Epithelial cell of esophagus (primary cell): ENCODE measurements at places on chromosomes 4 and X.

DNA sequence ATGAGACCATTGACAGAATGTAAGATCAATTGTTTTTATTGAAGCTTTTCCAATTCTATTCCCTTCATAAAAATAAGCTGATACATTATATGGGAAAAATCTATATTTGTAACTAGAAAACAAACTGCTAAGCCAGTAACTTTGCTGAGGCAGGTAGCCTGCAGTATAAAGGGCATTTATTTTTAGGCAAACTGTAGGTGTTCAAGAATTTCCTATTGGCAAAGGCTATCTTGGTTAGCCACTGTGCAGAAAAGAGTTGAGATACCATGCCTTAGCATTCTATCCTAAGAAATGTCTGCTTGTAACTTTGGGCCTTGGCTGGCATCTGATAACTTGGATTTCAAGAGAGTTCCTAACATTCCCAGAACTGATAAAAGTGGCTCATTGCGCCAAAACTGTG is 18.5 kb upstream of the PRRG1 start:
- no peak for DNase-seq

DNA sequence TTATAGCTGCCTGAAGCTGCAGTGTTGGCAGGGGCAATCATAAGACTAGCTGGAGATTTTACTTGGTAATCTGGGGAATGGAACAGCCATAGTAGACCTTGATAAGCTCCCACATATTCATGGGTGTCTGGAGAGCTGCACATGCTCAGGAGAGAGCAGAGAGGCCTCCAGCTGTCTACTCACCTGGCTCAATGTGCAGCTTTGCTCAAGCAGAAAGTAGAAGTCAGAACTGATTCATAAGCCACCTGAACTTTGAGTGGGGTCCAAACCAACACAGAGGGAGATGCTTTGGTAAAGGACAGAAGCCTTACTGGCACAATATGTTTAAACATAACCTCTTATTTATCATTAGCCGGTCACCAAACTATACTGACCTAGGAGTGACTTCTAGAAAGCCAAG is 54.4 kb downstream of the KDM6A start:
- DNase-seq, result no peak

DNA sequence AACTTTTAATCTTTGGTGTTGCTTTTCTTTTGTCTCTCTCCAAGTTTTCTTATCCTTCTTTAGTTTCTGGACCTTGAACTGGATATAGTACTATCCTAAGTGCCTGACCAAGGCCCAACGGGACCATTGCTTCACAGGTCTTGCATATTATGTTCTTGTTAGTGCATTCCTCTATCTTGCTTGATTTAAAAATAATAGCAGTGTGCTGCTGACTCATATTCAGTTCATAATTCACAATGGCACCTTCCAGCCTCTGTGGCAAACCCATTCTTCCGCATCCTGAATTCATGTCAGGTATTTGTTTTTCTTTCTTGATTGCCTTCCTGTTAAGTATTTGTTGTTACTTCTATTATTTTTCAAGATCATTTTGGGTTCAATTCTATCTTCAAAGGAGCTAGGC is 197.1 kb upstream of the GIMD1 start:
- peak; percentile 42 for DNase-seq

GRCh38 chr4:93617606-93618005 is 210.9 kb upstream of the ATOH1 start:
- peak; percentile 18 for DNase-seq

DNA sequence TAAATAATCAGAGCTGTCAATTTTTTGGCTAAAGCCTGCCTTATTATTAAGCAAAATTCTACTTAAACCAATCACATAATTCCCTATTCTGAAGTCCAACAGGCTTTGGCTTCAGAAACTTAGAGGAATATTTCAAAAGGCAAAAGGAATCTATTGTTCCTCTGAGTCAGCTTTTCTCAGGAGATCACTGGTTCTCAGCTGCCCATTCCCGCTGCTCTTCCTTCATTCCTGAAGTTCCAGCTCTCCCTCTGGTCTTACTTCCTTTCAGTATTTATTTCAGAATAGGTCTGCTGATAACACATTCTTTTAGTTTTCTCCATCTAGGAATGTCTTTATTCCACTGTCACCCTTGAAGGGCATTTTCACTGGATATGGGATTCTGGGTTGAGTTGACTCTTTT is 133.7 kb downstream of the SOWAHB start:
- peak; percentile 41 for DNase-seq

GRCh38 chr4:120446051-120446567 is 379.5 kb upstream of the MAD2L1 start:
- DNase-seq, result no peak

GRCh38 chrX:112704187-112704586 is 24.4 kb upstream of the LHFPL1 start:
- DNase-seq, result no peak

DNA sequence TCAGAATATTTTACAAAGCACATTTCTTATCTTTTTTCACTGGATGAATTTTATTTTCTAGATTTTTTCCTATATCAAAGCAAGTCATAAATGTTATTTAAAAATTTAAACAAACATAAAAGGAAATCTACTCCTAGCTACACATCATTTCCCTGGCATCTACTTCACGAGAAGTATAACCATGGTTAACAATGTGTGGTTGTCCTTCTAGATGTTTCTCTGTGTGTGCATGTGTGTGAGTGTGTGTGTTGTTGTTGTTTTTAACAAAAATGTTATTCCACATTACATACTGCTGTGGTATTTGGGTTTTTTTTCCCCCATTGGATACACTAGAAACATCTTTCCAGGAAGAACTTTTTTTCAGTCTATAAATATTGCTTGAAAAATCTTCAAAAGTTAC is 103.1 kb downstream of the CHIC2 start:
- no peak for DNase-seq

DNA sequence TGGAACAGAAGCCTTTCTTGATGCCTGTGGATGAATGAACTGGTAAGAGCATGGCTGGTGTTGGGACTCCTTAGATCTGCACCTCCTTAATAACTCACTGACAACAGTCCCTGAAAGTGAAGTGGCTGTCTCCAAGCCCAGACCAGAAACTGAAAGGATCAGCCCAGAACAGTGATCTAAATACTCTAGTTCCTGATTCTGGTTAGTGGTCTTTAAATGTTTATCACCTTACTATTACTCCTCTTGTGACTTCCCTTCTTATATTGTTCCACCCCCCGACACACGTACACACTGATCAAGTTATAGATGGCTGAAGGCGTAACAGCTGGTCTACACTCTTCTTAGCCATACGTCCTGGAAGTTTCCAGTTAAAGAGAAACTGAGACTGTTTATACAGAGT is 33.8 kb upstream of the ARMCX2 start:
- DNase-seq, result no peak

DNA sequence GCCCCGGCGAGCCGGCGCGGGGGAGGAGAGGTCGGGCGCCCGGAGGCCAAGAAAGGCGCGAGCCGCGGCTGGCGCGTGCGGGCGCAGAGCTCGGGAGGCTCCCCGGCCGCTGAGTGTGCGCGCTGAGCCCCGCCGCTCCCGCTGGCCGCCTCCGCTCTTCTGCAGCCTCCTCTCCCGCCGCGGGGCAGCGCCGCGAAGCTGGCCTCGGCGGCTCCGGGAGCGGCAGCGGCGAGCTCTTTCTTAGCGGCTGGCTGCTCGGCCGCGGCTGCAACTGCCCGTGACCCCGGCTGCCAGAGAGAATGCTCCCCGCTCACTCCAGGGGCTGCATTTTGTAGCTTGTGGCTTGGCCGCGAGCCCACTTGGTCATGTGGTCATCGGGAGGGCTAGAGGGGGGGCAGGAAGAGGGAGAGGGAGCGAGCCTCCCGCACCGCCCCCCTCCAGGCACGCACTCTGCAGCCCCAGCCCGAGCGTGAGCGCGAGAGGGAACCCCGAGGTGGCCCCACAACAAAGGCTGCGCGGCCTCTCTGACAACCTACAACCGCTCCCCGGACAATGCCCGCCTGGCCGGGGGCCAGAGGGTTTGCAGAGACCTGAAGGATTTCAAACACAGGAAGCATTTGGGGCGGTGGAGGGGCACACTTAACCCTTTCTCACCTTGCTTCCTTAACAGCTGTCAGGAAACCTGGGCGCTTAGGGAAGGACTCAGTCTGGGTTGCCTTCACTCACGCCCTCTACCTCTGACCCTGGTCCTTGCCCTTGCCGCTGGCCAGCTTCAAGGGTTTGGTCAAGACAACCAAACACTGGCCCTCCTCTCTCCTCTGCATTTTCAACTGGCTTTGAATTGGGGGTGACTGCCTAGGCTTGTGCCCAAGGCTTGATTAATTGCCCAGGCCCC is at the start of gene APLN:
APLN (minus strand) TSS at position 305 of the 895 bp plus-strand sequence. CDS start 326 bp downstream, outside the sequence.
- peak; percentile 48 for DNase-seq

- no peak for DNase-seq
Observed at GRCh38 chr4:184295206-184295605, 77.5 kb upstream of the ENPP6 start.

GRCh38 chr4:140152013-140152703 is 1.8 kb downstream of the MAML3 start:
- peak; percentile 4 for DNase-seq

DNA sequence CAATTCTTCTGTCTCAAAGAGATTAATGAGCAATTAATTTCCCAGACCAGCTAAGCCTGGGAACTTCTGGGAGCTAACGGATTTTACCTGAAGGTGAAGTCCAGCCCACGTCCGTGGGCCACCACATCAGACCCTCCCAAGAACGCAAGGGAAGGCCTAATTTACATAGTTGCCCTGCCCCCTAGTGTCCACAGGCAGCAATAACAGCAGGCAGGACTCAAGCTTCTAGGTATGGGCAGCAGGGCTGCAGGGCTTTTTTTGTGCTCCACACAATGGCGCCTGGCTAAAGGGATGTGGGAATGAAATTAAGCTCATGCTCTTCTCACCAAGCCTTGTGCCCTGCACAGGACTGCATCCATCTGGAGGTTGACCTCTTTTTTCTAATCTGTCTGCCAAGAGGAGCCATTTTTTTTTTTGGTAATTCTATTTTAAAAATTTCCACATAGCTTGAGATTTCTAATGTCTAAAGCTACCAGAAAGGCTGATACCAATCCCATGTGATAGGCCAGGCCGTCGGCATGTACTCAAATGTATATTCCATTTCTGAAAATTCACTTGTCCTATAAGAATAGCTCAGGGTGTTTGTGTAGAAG is 111.9 kb upstream of the TMEM164 start:
- DNase-seq, result peak; percentile 58

GRCh38 chr4:125750828-125751466 is 436.2 kb downstream of the FAT4 start:
- no peak for DNase-seq

GRCh38 chr4:139558235-139559088 is 2.4 kb upstream of the SETD7 start:
- DNase-seq, result no peak

- DNase-seq, result peak; percentile 13
Observed at GRCh38 chr4:142238589-142238988, 602.2 kb downstream of the IL15 start.

GRCh38 chrX:129984111-129984958 is 1.9 kb downstream of the BCORL1 start:
- no peak for DNase-seq

GRCh38 chrX:427812-428725 is 41.4 kb upstream of the PPP2R3B start:
- no peak for DNase-seq

- no peak for DNase-seq
Observed at GRCh38 chr4:96260064-96260682, 420.3 kb downstream of the PDHA2 start.

- no peak for DNase-seq
Observed at GRCh38 chr4:138595731-138596460, 353.7 kb upstream of the SLC7A11 start.

- DNase-seq, result peak; percentile 40
Observed at GRCh38 chrX:66030505-66031317, 9.2 kb downstream of the VSIG4 start.

DNA sequence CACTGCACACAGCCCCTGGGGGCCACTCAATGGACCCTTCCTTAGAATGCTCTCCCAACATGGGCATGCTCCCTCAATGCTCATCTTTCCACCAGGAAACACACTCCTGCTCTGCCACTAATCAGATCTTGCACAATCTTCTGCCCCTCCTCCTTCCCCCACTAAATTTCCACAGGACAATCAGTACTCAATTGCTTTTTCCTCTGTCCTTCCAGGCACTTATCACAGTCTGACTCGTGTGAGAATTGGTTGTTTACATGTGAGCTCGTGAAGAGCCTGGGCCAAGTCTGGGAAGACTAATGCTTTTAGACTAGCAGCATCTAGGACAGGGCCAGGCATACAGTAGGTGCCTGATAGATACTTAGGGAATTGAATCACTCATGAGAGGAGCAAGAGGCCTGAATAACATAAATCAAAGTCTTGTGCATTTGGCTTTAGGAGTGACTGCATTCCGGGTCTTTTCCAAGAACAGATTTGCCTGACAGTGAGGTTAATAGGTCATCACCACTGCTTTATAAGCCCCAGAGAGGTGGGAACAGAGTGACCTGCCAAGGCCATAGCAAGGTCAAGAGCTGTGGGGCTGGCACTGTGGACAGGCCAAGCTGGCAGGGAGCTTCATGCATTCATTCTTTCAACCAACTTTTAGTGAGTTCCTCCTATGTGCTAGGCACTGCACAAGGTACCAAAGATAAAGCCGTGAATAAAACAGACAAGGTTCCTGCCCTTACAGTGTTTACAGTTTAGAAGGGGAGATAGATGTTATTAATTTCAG is 55.0 kb downstream of the PRPS1 start:
- peak; percentile 6 for DNase-seq

GRCh38 chr4:28388471-28388870 is 1527.8 kb downstream of the STIM2 start:
- DNase-seq, result peak; percentile 37

- no peak for DNase-seq
Observed at GRCh38 chr4:34258176-34258575, 1986.1 kb downstream of the ARAP2 start.
